ENCODE measurements at places on chromosomes 2 and 18.

GRCh38 chr18:75179819-75180600 is 28.9 kb downstream of the PTGR3 start:
- no peak for ATAC-seq

DNA sequence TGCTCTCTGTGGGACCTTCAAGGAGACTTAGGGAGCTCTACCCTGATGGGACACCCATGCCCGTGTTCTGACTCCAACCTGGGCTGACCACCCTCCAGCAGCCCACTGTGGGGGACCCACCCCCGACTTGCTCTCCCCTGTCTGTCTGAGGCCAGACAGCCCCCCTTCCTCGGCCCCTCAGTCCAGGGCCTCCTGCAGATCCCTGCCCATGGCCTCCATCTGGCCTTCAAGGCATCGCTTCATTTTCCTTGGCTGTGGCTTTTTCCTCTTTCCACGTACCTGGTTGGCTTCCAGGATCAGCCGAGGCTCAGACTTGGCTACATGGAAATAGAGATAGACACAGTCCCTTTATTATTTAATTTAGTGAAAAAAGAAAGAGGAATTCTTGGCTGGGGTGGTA is 290.0 kb downstream of the CYP26B1 start:
- no peak for ATAC-seq

GRCh38 chr2:119240311-119241204 is 16.9 kb downstream of the STEAP3 start:
- ATAC-seq = peak; percentile 99

- no peak for ATAC-seq
Measured at GRCh38 chr18:46213295-46213694, 109.1 kb downstream of the HAUS1 start.

GRCh38 chr2:158115202-158115767 is 13.6 kb downstream of the UPP2 start:
- no peak for ATAC-seq
